ENCODE measurements at places on chromosomes 1 and 21.

- no peak for DNase-seq
These were observed 41.1 kb downstream of the INPP5B start for GRCh38 chr1:37905727-37906126.

- no peak for DNase-seq
These were observed 53.0 kb downstream of the BACH1 start for GRCh38 chr21:29351691-29352090.

- DNase-seq, result no peak
These were observed at the start of gene ZDHHC18 for GRCh38 chr1:26826261-26827105. TSS of gene ZDHHC18 (plus strand) at chr1:26826688. CDS start at chr1:26826805, 117 bp downstream.

- DNase-seq, result no peak
These were observed 60.8 kb downstream of the PGM1 start for GRCh38 chr1:63653976-63654375.

GRCh38 chr21:42553435-42553834 is 39.8 kb downstream of the SLC37A1 start:
- DNase-seq, result no peak

GRCh38 chr1:245969283-245969682 is 537.8 kb downstream of the SMYD3 start:
- no peak for DNase-seq

DNA sequence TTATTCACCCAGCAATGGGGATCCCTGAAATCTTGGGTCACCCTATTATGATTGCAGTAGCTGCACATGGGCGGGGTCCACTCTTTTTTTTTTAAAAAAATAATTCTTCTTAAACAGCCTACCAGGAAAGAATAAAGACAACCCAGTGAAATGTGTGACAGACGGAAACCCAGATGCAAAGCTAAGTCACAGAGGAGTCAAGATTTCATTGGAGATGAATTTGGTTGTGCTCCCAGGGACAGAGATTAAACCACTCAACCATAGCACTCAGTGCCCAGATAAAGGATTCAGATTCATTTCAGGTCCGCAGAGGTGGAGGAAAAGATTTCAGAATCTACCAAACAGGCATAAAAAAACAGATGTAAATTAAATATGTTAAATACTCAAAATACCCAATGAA is 583.5 kb upstream of the ZP4 start:
- no peak for DNase-seq

Measured in NCI-H1417 treated with DMSO at 0.1 percent for 48 hours (cell line).